AG04450 (cell line): ENCODE measurements at places on chromosomes 2 and 18. TPM values are rescaled to one million over a fixed set of nuclear protein-coding genes. Genes with fewer than 3 reads are reported as not detected.

GRCh38 chr2:149077861-149078260 is 39.4 kb downstream of the LYPD6B start:
- DNase-seq: no peak

DNA sequence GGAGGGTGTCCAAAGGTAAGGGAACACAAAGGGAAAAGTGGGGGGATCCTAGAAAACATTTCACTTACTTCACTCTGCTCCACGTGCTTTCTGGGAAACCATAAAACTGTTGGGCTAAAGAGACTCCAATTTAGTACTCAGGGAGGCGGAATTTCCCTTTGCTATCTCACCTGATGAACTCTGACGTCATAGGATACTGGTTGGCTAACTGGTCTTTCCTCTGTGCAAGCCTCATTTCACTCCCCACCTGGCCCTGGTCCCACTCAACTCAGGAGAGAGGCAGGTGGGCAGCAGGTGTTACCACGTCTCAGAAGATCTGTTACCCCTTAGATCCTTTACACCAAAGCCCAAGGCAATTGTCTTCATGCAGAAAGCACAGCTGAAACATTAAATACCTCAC is 51.8 kb upstream of the PMAIP1 start:
- DNase-seq: no peak

DNA sequence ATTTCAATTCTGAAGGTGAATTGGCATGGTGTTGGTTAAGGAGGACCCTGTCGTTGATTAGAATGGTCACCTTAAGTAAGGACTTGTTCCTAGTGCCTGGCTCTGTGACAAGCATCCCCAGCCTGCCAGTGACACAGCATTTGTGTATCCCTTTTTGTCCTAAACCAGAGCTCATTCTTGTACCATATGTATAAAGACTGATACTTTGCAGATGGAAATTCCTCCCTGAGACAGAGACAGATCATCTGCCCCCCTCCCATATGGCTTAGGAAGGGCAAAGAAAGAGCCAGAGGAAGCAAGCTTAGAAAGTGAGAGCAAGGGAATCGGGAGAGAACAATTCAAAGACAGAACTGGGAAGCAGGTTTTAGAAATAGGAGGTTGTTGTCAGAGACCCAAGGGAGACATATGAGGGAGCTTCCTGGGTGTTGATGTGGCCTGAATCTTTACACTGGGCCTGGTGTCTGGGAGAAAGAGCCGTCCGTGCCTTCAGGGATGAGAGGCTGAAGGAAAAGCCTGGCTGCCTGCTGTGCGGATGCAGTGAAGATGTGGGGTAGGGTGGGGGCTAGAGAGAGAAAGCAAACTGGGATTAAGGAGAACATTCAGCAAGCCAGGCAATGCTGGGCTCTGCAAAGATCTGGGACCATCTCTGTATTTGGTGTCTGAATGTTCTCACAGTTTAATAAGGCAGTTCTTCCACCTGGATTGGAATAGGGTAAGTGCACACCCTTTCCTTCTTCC is 13.2 kb upstream of the CHRNA1 start:
- DNase-seq: no peak

- no peak for DNase-seq
Measured at GRCh38 chr2:59936048-59936447, 617.4 kb downstream of the BCL11A start.

DNA sequence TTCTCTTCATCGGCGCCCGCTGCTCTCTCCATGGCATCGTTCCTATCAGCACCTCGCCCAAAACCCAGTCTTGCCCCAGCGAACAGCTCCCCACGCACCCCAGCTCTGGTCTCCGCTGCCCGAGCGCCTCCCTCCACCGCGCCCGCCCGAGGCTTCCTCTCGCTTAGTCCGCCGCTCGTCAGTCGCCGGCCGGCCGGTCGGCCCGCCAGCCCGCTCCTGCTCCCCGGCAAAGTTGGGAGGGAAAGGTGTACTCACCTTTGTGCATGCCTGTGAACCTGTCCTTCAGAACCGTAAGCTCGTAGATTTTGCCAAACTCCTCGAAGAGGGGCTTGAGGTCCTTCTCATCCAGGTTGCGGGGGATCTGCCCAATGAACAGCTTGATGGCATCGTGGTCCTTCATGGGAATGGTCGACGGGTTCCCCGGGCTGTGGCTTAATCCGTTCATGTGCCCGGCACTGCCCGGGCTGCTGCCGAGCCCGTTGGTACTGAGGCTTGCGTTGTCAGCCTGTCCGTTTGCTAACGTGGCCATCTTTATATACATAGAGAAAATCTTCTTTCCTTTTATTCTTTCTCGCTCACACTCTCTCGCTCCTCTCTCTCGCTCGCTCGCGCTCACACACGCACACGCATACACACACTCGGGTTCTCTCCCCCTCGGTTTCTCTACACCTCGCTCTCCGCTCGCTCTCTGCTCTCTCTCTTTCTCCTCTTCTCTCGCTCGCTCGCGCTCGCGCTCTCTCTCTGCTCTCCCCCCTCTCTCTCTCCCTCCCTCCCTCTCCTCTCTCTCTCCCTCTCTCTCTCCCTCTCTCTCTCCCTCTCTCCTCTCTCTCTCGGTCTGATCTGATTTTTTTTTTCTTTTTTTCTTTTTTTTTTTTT is at the start of gene CELF4:
Gene CELF4, minus strand, starts transcription at position 698 of the 876 bp plus-strand sequence.
- DNase-seq: no peak

GRCh38 chr2:64858541-64859311 is 130.5 kb upstream of the SLC1A4 start:
- DNase-seq: no peak

DNA sequence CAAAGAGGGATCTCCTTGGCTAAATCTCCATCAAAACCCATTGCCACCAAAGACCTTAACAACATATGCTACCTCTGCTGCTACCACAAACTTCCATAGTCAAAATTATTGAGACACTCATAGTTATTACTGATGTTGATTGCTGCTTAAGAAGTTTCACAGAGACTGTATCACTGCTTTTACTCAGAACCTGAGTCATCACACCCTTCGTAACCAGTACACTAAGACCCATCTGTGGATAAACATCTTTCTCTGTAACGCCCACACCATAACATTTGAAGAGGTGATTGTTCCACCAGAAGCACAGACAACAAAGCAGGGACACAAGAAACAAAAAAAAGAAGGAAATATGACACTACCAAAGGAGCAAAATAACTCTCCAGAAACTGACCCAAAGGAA is 1563.1 kb downstream of the LRP1B start:
- DNase-seq: no peak

GRCh38 chr2:24363301-24363700 is 3.0 kb upstream of the ITSN2 start:
- no peak for DNase-seq

DNA sequence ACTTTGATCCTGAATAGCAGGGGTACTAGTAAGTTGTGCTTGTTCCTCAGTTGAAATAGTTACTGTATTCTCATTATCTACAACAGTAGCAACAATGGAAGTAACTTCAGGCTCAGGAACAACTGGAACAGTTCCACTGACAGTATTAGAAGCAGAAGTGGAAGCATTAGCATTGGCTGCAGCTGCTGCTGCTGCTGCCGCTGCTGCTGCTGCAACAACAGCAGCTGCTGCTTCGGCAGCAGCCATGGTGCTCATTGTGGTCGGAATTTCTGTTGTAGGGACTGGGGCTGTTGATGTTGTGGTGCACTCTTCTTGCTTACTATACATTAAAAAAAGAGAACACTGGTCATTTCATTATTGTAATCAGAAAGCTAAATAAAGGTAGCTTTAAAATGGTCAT is 40.8 kb downstream of the PRPF40A start:
- DNase-seq: no peak

DNA sequence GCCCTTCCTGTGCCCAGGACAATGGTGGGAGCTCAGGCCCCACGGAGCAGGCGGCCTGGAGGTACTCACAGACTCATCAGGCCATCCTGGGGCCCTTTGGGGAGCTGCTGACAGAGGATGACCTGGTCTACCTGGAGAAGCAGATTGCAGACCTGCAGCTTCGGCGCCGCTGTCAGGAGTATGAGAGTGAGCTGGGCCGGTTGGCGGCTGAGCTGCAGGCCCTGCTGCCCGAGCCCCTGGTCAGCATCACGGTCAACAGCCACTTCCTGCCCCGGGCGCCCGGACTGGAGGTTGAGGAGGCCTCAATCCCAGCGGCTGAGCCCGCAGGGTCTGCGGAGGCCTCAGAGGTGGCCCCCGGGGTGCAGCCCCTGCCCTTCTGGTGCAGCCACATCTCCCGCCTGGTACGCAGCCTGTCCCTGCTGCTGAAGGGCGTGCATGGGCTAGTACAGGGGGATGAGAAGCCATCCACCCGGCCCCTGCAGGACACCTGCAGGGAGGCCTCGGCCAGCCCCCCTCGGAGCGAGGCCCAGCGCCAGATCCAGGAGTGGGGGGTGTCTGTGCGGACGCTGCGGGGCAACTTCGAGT is 8.3 kb upstream of the KLHL30 start:
- DNase-seq: no peak

GRCh38 chr2:129710670-129711495 is 268.6 kb upstream of the RAB6C start:
- no peak for DNase-seq

GRCh38 chr2:217125014-217125413 is 265.1 kb upstream of the TNP1 start:
- no peak for DNase-seq

- no peak for DNase-seq
Measured at GRCh38 chr2:178455947-178456346, 4.8 kb downstream of the PJVK start.

GRCh38 chr18:32257084-32257785 is 67.4 kb downstream of the MEP1B start:
- no peak for DNase-seq

- no peak for DNase-seq
Measured at GRCh38 chr2:160940699-160941098, 219.5 kb upstream of the TANK start.

- DNase-seq: no peak
Measured at GRCh38 chr2:115910270-115910669, 1467.8 kb downstream of the DPP10 start.

DNA sequence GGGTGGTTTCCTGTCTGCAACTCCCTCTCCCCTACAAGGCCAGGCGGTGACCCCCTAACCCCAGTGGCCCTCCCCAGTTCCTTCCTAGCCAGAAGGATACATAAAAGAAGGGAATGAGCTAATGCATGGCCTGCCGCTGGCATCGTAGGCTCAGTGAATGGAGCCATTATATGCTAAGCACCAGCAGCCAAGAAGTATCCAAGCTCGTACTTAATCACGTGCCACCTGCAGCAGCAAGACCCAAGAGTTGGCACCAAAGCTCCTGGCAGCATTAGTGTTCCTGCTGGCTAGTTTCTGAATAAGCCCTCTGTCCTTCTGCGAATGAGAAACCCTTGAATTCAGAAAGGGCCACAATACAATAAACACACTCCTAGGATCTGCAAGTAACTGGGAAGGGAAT is 4.3 kb downstream of the DBI start:
- DNase-seq: no peak

DNA sequence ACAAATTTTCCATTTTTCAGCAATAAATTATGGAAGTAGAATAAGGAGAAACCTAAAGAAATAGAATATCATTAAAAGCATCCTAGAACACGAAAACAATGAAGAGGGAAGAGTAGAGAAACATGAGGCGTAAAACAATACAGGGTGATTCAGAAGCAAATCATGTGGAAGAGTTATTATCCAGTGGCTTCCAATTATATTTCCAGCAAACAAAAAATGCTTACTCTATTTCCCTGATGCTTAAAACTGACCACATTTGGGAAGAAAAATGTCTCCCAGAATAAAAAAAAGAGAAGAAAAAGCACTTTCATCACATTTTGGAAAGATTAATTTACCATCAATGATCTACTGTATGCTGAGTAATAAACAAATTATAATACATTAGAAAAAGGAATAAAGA is 192.6 kb downstream of the CD226 start:
- no peak for DNase-seq

GRCh38 chr2:226077031-226077430 is 677.5 kb downstream of the NYAP2 start:
- peak; percentile 51 for DNase-seq

DNA sequence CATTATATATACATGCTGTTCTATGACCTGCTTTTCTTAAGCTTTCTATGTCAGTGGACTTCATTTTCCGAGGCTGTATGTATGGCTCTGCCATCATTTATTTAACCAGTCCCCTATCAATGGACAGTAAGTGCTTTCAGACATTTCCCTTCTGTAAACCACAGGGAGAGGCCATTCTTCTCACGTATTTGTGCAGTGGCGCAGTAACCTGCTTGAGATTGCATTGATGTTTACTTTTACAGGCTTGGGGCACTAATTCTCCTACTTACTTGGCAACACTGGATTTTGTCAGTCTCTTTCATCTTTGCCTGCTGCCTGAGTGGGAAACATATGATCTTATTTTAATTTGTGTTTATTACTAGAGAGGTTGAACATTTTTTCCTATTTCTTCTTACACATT is 52.1 kb downstream of the BOLA3 start:
- DNase-seq: no peak

DNA sequence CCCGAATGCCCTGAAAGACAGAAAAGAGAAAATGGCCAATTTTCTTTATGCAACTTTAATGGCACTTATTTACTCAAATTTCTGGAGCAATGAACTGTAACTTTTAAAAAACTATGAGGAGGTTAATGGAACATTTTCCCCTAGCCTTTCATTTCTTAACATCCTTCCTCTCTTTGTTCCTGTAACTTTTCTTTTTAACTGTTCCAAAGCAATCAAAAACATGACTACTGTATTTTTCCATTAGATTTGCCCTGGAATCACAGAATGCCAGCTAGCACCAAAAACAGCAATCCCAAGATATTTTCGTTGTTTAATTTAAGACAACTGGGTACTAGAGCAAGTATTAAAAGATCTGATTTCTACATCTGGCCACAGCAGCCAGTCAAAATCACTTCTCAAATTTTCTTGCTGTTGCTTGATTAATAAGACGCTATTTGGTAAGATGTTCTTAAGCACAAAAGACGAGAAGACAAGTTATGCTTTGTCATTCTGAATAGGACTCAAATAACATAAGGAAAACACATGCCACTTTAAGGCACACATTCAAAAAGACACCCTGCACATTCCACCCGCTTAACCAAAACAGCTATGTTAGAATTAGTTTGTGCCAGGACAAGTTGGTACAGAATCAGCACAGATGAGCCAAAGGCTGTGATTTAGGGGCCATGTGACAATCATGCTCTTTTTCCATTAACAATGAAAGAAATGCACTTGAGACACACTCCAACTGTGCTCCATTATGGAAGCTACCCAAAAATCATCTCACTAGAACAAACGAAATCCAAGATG is 3.6 kb downstream of the STARD7 start:
- DNase-seq: no peak

GRCh38 chr2:219911541-219911940 is 284.1 kb downstream of the SLC4A3 start:
- DNase-seq: no peak

The NHEJ1 gene
- 21.9 and 22.9 TPM in 2 replicates for polyA plus RNA-seq

The GAD1 gene
- polyA plus RNA-seq: not detected in 2 replicates

The GPR35 gene
- 0.05 and 0.06 TPM in 2 replicates for polyA plus RNA-seq

The RGPD3 gene
- polyA plus RNA-seq: 0.07 and 0.15 TPM in 2 replicates

The CD302 gene
- polyA plus RNA-seq: 12.3 and 17.6 TPM in 2 replicates

The PSMA8 gene
- polyA plus RNA-seq: not detected in 2 replicates

The OXER1 gene
- polyA plus RNA-seq: 0.27 and 0.37 TPM in 2 replicates

The ASB1 gene
- 29.8 and 30.5 TPM in 2 replicates for polyA plus RNA-seq
